Activated CD8-positive, alpha-beta T cell treated with anti-CD3 and anti-CD28 coated beads, Interleukin-2, amount 10 ng/mL, durations not matched to agents 7 days and 5 days (primary cell): ENCODE measurements at places on chromosomes 12 and 14. TPM values are rescaled to one million over a fixed set of nuclear protein-coding genes. Genes with fewer than 3 reads are reported as not detected.

- DNase-seq = no peak
- no peaks in the 10 kb centered on the region for H3K36me3 ChIP-seq
- no peak overlapping the region for H3K27ac ChIP-seq
- H3K4me1 ChIP-seq = no peaks in the 10 kb centered on the region
- no peaks in the 10 kb centered on the region for H3K27me3 ChIP-seq
- no peak overlapping the region for H3K4me3 ChIP-seq
These were observed 22.2 kb downstream of the GSC start for GRCh38 chr14:94747739-94748138.

The NTF3 gene
- total RNA-seq = not detected

GRCh38 chr14:23816371-23816770, 137.2 kb upstream of the DHRS4 start:
- H3K4me1 ChIP-seq = no peaks in the 10 kb centered on the region
- no peaks in the 10 kb centered on the region for H3K36me3 ChIP-seq
- peaks cover 3% of the 10 kb centered on the region for H3K27me3 ChIP-seq

GRCh38 chr14:78904094-78904493, 733.9 kb downstream of the NRXN3 start:
- no peaks in the 10 kb centered on the region for H3K4me1 ChIP-seq
- DNase-seq = no peak
- H3K4me3 ChIP-seq = no peak overlapping the region
- no peak overlapping the region for H3K27ac ChIP-seq

- H3K36me3 ChIP-seq = peaks cover 5% of the 10 kb centered on the region
- H3K4me1 ChIP-seq = peaks cover 29% of the 10 kb centered on the region
- peak overlapping the region; percentile 84 for H3K4me3 ChIP-seq
These were observed 604 bp downstream of the EEA1 start for GRCh38 chr12:92928421-92928961.
